ENCODE measurements at places on chromosomes 1 and 21. TPM values are rescaled to one million over a fixed set of nuclear protein-coding genes. Genes with fewer than 3 reads are reported as not detected.

Gene AMY1C
- total RNA-seq = not detected

Gene EVA1B
- total RNA-seq = 10.8 TPM

Gene HCRTR1
- total RNA-seq = 0.67 TPM

Gene ENAH
- 90.1 TPM for total RNA-seq

Gene TMEM240
- 8.9 TPM for total RNA-seq

Gene EVA1C
- total RNA-seq = 13.6 TPM

Gene FCRLA
- not detected for total RNA-seq

Gene KCNE2
- total RNA-seq = not detected

Gene S100A2
- total RNA-seq = 1.9 TPM

Gene ZNF593
- 11.6 TPM for total RNA-seq

Gene FAM78B
- 3.8 TPM for total RNA-seq

Gene CLDN19
- total RNA-seq = not detected

Gene CHIA
- total RNA-seq = not detected

All from left ventricle myocardium superior (tissue), 1 donor.